ENCODE measurements at places on chromosomes 4 and X.

DNA sequence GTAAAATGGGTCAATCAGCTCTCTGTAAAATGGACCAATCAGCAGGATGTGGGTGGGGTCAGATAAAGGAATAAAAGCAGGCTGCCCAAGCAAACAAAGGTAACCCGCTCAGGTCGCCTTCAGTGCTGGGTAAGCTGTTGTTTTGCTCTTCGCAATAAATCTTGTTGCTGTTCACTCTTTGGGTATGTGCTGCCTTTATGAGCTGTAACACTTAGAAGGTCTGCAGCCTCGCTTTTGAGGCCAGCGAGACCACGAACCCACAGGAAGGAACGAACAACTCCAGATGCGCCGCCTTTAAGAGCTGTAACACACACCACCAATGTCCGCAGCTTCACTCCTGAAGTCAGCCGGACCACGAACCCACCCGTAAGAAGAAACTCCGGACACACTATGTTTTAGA is 11.5 kb upstream of the CAMK2D start:
- no peak for DNase-seq

GRCh38 chr4:125315576-125316400 is 1.0 kb downstream of the FAT4 start:
- peak; percentile 77 for DNase-seq

- no peak for DNase-seq
Measured at GRCh38 chr4:166657261-166657660, 577.0 kb downstream of the SPOCK3 start.

DNA sequence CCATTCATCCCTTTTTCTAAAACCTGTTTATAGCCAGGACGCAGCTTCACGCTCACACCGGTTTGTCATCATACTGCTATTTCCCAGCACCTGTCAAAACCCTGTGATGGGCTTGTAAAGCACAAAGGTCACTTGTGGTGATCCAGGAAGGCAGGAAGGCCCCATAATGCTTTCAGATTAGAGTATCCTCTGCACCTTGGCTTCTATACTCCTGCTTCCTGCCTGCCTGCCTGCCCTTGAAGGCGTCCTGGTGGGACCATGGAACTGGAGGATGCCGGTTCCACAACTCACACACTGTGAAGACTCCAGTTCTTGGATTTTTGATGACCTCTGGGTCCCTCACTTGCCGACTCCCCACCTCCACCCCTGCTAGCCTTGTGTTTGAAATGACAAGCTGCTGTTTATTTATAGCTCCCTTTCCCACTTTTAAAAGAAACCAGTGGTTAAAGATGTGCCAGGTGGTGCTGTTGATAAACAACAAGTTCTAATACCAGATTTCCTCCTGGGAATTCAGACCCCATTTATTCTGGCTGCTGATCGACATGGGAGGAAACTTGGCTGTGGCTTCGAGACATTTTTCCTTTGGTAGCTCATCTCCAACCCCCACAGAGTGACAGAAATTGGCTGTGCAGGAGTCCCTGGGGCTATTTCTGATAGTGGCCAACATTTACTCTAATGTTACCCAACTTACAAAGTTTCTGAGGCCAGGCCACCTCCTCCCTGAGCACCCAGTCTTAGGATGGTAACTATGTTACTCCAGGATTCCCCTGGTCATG is 211.5 kb downstream of the KDR start:
- no peak for DNase-seq

- peak; percentile 27 for DNase-seq
Measured at GRCh38 chr4:11805842-11806241, 377.1 kb upstream of the HS3ST1 start.

DNA sequence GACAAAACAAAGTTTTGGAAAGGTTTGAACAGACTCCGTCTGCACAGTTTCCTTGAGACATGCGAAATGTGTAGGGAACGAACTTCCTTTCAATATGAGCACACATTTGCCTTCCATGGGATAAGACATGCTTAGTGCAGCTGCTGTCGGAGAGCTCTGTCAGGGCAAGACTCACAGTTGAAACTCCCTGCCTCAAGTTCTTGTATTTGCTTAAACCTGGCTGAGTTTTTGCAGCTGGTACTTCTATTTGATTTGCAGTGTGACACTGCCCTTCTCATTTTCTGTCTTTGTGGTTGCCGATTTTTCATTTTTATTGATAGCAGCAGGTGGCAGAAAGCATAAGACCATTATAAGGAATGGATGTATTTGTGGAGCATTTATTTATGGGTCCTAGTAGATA is 18.2 kb upstream of the RHOH start:
- DNase-seq, result no peak

- no peak for DNase-seq
Measured at GRCh38 chr4:80382090-80382832, 46.7 kb downstream of the CFAP299 start.

GRCh38 chr4:48021100-48021499 is 4.5 kb downstream of the NIPAL1 start:
- no peak for DNase-seq

GRCh38 chrX:136856050-136856449 is 24.5 kb downstream of the RBMX start:
- DNase-seq, result no peak

DNA sequence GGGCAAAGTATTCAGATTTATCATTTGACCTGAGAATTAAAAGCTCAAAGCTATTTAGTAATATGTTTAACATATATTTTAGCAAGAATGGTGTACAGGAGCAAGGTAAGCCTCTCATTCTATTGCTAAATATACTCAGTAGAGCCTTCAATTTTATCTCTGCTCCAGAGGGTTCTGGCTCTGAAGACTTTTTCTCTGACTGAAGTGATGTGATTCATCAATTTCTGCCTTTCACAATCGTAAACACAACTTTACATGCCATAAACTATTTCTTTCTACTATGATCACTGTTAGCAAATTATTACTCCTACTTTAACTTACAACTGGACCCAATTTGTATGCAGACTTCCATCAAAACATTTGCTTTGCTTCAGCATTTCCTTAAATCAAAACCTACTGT is 315.0 kb upstream of the NDST4 start:
- DNase-seq, result no peak

DNA sequence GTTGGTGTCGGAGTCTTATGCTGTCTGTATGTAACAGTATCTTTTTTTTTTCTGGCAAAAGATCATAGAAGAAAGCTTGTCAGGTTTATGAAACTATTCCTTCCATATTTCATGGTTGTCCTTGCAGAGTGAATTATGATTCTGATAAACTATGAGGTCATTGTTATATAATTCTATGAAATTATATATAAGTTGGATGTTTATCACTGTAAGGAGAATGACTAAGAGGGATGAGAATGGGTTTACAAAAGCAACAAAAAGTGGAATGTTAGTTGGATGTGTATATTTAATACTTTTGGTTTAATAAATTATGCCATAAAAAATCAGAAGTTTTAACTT is 43.1 kb downstream of the RAPGEF2 start:
- DNase-seq, result no peak

DNA sequence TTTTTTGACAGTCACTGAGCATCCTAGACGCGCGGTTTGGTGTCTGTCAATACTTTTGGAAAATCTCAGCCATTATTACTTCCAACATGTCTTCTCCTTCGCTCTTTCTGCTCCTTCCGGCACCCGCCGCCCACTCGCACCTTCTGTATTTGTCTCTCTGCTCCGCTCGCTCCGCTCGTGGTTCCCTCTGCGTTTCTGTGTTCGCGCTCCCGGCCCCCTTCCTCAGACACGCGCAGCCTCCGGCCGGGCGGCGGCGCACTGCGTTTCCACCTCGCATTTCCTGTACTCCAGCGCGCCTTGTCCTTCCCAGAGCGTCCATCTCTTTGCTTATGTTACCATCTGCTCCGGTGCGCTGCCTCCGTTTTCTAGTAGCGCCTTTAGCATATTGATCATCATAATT is 21.1 kb downstream of the PDE6B start:
- no peak for DNase-seq

DNA sequence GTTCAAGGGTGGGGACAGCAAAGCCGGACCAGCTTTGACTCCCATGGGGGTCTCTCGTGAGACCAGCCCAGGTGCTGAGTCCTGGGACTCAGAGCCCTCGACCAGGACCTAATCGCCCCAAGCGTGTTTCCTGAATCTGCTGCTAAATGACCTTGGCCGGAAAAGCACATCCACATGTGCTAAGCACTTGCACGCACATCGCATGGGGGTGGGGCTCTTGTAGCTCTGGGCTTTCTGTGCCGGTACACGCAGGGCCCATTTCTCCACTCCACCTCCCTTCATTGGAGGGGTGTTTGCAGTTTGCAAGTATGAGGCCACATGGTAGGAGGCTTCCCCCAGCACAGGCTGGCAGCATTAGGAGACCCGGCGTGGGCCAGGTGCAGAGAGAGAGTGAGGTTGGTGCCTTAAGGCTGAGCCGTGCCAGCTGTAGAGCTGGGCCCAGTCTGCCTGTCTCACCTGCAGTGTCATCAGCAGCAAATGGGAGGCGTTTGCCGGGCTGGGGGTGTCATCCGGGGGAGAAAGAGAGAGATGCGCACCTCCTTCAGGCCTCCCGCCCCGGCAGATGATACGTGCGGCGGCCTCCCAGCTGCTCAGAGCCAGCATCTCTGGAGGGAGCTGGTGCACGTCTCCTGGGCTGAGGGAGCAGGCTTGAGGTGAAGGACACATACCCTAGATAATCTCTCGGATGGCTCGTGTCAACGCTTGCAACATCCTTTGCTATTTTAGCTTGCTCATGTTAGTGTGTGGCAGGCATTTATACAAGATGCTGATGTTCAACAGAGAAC is 45.2 kb upstream of the CLCN4 start:
- no peak for DNase-seq

GRCh38 chrX:1521459-1521956 is 15.5 kb downstream of the P2RY8 start:
- no peak for DNase-seq

GRCh38 chr4:33255507-33255906 is 2535.3 kb downstream of the PCDH7 start:
- DNase-seq, result no peak
